ENCODE measurements at places on chromosomes 6 and 20.

GRCh38 chr6:41275489-41275888 is 11.0 kb downstream of the TREM1 start:
- no peak for DNase-seq

- peak; percentile 91 for DNase-seq
Measured at GRCh38 chr6:453152-453551, 61.6 kb downstream of the IRF4 start.

DNA sequence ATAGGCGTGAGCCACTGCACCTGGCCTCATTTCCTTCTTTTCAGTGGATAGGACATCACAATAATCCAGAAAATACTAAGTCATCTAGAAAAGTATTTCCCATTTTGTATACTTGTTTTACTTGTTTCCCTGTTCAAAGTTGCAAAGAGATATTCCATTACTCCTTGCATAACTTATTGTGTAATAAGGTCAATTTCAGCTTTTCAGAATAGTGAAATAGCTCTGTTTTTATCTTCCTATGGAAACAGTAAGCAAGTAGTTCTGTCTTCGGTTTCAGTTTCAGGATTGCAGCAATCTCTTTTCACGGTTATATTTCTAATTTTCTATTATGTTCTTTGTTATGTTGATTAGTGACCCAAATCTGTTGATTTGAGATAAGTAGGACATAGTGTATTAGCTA is 6.0 kb downstream of the STX11 start:
- DNase-seq = no peak

- DNase-seq = no peak
Measured at GRCh38 chr20:32037929-32038328, 14.1 kb upstream of the HCK start.

GRCh38 chr6:54267798-54268197 is 40.4 kb upstream of the TINAG start:
- DNase-seq = peak; percentile 57

GRCh38 chr6:439641-440167 is 48.2 kb downstream of the IRF4 start:
- no peak for DNase-seq

DNA sequence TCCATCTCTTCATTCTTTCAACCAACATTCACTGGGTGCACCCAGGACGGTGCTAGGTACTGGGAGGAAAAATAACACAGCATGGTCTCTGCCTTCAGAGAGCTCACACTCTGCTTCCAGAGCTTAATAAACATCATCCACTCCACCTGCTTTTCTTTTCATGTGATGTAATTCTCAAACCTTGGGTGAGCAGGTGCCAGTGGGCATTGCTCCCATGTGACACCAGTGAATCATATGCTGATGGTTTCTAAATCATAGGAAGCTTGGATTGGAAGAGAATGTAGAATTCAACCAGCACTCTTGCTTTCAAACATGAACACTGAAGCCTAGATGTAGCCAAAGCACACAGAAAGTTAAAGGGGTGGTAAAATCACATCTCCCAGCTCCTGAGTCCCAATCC is 189.8 kb downstream of the FOXA2 start:
- no peak for DNase-seq

DNA sequence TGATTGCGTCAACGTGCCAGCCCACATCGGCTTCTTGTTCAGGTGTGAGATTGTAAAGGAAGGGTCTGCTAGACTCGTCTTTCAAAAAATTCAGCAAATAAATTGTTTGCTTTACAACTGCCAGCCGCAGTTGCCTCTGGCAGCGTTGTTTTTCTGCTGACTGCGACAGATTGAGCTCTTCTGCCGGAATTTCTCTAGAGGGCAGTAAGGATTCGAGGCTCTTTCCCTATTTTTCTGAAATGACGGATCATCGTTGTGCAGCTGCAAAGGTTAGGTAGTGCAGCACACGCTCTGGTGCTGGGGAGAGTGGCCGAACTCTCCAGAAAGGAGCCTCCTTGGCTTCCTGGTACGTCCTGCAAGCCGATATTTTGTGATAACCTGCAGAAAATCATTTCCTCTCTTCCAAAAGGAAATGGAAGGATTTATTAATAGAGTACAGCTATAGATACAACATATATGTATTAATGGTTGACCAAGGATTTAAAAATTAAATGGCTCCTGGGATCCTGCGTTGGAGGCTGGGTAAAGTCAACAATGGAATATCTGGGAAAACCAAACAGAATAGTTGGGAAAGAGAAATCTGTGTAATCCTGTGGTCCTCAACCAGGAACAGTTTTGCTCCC is 121.9 kb upstream of the ZFP64 start:
- peak; percentile 73 for DNase-seq

- DNase-seq = peak; percentile 25
Measured at GRCh38 chr6:135181333-135182070, 394 bp downstream of the MYB start.

DNA sequence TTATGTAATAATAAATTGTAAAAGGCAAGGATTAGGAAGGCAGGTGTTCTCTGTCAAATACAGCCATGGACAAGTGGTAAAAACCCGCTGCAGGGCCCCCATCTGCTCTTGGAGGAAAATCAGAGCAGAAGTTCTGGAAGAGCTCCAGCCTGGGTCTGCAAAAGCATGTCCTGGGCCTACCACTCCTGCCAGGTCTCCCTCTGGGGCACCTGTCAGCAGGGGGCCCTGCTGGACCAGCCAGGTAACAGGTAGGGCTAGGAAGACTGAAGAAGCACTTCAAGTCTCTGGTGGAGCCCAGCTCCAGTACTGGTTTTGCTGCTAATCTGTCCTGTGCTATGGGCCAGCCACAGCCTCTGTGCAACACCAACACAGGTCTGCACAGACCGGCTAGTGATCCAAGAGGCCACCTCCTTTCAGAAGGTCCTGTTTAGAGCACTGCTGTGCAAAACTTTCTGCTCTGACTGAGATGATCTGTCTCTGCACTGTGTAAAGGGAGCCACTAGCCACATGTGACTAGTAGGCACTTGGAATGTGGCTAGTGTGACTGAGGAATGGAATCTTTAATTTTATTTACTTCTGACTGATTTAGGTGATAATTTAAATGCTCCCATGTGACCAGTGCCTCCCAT is 30.2 kb downstream of the RRBP1 start:
- peak; percentile 51 for DNase-seq

DNA sequence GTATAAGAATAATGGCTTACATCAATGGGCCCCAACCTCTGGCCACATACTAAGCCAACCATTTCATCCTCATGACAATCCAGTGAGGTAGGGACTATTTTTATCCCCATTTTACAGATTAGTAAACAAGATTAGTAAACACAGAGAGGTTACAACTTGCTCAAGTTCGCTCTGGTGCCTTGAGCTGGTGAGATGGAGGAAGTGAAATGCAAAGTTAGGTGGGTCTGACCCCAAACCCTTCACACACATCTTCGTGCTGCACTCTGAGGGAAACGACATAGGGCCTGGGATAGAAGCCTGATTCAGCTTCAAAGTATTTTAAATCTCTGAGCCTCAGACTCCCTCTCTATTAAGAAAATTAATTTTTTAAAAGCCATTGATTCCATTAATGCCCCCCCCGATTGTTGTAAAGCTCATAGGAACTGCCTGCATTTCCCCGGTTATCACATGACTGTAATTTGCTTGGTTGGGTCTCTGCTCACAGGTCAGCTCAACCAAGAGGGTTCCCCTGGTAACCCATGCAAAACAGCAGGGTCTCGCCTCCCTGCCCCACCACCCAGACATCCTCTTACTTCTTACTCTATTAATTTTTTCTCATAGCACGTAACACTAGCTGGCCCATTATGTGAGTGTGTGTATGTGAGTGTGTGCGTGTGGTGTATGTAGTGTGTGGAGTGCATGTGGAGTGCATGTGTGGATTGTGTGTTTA is 221.2 kb downstream of the MAFB start:
- DNase-seq = no peak

- DNase-seq = no peak
Measured at GRCh38 chr6:116762235-116762634, 3.3 kb downstream of the FAM162B start.

DNA sequence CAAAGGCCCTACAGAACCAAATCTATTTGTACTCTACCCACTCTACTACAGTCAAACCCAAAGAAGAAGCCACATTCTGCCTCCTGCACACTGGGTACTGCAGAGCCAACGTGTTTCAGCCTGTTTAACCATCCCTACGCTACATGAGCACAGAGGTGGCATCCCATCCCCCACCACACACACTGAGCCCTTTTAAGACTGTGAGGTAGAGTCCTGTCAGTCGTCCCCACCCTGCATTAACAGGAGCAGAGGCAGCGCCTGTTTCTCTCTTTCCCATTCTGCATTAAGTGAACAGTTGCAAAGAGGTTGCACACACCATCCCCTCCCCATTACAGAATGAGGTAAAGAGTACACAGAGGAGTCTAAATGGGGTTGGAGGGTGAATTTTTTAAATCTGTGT is 5.2 kb upstream of the RSPH4A start:
- DNase-seq = no peak
